Activated T-helper 1 cell treated with anti-CD3 and anti-CD28 coated beads, Interleukin-12 subunit alpha, Interleukin-12 subunit beta, Interleukin-2, Interleukin-4 antibody, amounts not matched to agents 30 ng/mL and 10 ng/mL and 1 ng/mL, durations not matched to agents 14 hours and 24 hours and 36 hours (primary cell): ENCODE measurements at places on chromosomes 3 and 15.

DNA sequence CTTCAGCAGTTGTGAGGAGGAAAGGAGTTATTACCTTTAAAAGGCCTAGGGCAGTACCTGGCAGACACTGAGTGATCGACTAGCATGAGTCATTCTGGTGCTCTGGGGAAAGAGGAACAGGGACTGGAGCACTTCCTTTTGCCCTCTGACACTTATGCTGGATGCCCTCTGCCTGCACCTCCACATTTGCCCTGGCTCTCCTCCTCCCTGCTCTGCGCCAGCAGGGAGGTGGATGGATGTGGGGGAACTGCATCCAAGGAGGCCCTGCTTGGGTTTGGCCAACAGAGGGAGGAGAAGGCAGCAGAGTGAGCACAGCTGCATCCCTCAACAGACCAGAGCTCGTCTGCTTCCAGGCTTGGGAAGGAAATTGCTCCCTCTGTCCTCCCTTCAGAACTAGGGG lies 75.0 kb downstream of the SEMA5B start:
- no peak for DNase-seq

- DNase-seq: no peak
These were observed 190.7 kb downstream of the LSAMP start for GRCh38 chr3:116254541-116254940.

DNA sequence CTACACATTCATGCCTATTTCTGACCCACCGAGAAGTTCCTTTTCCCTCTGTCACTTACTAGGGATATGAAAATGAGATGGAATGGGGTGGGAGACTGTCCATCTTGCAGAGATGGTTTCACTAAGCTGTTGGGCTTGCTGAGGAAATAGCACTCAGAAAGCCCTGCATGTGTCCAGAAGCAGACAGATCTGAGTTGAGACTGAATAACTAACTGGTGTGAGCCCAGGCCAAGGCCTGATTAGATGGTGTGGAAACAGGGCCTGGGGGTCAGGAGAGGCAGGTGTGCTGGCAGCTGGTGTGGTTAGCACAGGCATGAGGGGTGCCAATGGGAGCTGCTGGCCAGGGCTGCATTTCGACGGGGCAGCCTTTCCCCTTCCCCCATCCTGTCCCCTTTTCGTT lies 72.1 kb downstream of the CLSTN2 start:
- DNase-seq: no peak

DNA sequence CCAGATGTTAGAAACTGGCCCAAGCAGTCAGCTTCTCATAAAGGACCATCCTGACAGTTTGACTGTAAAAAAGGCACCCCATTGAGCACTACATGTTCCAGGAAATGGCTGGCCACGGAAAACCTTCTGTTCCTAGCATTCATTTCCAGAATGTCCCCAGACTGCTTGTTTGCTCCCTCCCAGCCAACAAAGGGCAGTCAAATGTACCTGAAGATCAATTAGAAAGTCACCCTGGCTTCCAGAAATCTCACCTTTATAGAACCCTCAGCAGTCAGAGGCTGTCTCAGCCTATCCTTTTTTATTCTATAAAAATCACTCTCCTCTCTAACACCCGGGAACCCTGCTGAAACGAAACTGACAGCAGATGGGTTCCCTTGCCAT lies 784 bp upstream of the SAMMSON start:
- no peak for DNase-seq
